ENCODE measurements at places on chromosomes 16 and 17.

DNA sequence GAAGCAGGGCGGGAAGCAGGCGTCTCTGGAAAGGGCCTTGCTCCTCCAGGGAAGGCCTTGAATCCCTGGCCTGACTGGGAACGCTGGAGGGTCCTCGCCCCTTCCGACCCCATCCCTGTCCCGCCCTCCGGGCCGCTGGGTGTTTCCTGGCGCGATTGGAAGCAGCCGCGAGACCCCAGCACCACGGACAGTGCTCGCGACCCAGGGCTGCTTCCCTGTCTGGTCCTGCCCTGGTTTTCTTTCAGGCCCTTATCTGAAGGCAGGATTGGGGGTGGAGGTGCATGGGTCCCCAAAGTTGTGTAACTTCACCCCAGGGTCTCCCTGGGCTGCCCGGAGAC, 2.1 kb downstream of the MGAT5B start:
- DNase-seq = no peak

DNA sequence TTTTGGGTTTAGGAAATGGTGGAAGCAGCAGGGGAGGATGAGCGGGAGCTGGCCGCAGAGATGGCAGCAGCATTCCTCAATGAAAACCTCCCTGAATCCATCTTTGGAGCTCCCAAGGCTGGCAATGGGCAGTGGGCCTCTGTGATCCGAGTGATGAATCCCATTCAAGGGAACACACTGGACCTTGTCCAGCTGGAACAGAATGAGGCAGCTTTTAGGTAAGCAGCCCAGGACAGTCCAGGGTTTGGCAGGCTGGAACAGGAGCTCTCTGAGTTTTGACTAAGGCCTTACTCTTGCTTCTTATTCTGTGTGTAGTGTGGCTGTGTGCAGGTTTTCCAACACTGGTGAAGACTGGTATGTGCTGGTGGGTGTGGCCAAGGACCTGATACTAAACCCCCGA, 41.4 kb downstream of the SF3B3 start:
- no peak for DNase-seq

GRCh38 chr17:67633751-67634211, 84.0 kb upstream of the NOL11 start:
- DNase-seq = no peak

DNA sequence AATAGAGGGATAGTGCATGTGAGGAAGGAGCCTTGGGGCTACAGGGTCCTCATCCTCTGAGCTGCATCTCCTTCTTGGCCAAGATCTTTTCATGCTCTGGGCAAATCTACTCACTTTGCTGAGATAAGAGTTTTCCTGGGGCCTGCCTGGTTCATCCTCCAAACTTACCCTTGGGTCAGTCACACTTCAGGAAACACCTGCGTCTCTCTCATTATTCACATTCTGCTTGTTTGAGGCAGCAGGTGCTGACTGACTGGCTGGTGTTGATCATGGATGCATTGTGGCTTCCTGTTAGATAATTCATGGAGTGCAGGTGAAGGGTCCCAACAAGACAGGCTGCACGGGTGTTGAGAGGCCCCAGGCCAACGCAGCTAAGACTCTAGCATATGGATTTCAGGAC, 162.6 kb downstream of the SALL1 start:
- DNase-seq = no peak

DNA sequence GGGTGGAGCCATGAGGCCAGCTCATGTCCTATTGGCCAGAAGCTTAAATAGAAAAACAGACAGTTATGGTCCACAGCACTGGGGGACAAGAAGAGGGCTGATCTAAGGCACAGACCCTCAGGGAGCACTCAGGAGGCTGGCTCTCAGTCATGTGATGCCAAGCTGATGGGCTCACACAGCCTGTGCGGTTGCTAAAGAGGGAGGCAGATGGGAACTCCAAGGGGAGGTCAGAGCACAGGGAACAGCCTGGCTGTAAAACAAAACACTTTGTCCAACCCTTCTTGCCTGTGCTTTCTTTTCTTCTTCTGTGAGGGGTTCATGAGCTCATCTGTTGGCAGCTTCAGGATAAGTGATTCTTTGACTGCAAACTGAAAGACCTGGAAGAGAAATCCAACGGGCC, 27.2 kb downstream of the CNTNAP1 start:
- DNase-seq = no peak

DNA sequence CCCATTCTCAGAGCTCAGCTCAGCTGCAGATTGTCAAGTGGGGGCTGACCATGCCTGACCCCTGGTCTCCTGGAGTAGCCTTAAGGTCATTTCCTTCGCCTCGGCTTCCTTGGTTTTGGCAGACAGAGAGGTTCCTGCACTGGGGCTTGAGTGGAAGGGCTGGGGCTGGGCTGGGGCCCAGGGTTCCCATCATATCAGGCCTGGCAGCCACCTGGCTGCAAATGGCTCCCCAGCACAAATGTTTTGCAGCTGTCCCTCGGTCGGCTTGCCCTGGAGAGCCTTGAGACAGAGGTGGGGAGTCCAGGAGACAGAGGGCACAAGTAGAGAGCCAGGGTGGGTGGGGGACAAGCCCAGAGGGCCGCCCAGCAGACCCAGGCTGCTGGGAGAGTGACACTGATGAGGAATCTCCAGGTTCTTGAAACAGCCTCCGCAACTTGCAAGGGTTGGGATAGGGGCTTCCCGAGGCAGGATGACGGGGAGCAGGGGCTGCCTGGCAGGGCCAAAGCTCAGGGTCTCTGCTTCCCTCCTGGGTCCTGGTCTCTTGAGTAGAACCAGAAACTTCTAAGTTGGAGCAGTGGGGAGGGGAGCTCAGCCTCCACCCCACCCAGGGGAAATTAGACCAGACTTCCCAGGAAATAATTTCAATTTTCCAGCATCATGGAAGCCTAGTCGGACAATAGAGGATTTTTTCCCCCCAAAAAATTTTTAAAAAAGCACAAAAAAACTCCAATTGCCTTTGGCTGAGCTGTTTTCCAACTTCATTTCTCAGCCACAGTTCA, 19.3 kb downstream of the IGFBP4 start:
- DNase-seq = no peak

- DNase-seq = no peak
Measured at GRCh38 chr16:56270828-56271227, 79.5 kb downstream of the GNAO1 start.

- no peak for DNase-seq
Measured at GRCh38 chr17:30375661-30376060, 3.1 kb upstream of the CPD start.

- DNase-seq = no peak
Measured at GRCh38 chr17:66948061-66948750, 16.3 kb upstream of the CACNG4 start.

DNA sequence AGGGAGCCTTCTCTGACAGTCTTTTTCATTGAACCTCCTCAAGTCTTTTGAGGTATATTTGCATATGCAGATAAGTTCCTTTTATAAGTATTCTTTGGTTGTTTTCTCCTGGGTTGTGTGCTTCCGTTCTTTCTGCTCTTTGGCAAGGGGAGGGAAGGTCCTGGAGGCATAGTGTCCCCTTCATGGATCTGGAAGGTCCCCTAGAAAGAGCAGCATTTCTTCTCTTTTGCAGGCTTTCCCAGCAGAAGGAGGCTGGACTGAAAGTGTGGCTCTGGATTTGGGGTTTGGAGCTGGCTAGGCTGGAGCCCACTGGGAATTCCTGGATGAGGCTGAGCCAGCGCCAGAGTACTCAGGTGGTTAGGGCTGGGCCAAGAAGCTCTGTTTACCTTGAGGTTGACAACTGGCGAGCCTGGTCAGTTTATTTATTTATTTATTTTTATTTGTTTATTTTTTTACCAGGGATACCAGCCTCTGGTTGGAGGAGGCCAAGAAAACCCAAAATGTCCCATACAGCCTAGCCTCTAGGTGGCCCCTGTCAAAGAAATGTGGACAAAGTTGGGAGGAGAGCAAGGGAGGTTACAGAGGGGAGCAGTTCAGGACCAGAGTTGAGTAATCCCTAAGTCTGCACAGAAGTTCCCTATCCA, 5.4 kb upstream of the TOP2A start:
- no peak for DNase-seq
